A549 treated with RU486 at 1 μM for 4 hours (cell line): ENCODE measurements at places on chromosomes 5 and 9. TPM values are rescaled to one million over a fixed set of nuclear protein-coding genes. Genes with fewer than 3 reads are reported as not detected.

Gene MARVELD2
- total RNA-seq = 2.5 to 2.9 TPM (median 2.6 TPM) in 5 replicates

Gene DIPK1B
- 7.3 to 11.1 TPM (median 8.6 TPM) in 5 replicates for total RNA-seq

Gene CENPK
- total RNA-seq = 14.3 to 41.1 TPM (median 32.9 TPM) in 5 replicates

Gene PDE4D
- total RNA-seq = 22.9 to 50.7 TPM (median 46.1 TPM) in 5 replicates

Gene SLC4A9
- not detected in 5 replicates for total RNA-seq

Gene SIT1
- not detected in 5 replicates for total RNA-seq

Gene GCNT4
- 0.24 to 0.56 TPM (median 0.46 TPM) in 5 replicates for total RNA-seq

Gene ZDHHC11B
- 1.1 to 1.7 TPM (median 1.3 TPM) in 5 replicates for total RNA-seq

Gene FSD1L
- 1.4 to 4.4 TPM (median 3.7 TPM) in 5 replicates for total RNA-seq

Gene SVEP1
- 1.2 to 1.7 TPM (median 1.6 TPM) in 5 replicates for total RNA-seq

Gene SAXO1
- total RNA-seq = not detected in 5 replicates

Gene SLC45A2
- not detected in 5 replicates for total RNA-seq

Gene NPM1
- total RNA-seq = 3,249 to 4,772 TPM (median 3,645 TPM) in 5 replicates

Gene PDE6A
- total RNA-seq = 0.07 to 0.18 TPM (median 0.12 TPM) in 5 replicates

Gene RICTOR
- total RNA-seq = 4.1 to 11.4 TPM (median 11.0 TPM) in 5 replicates

Gene AK8
- total RNA-seq = 0.80 to 1.4 TPM (median 0.90 TPM) in 5 replicates

Gene KCNV2
- total RNA-seq = not detected in 5 replicates

Gene EGFLAM
- 0.30 to 0.44 TPM in 2 of 5 replicates, not detected in the others for total RNA-seq

Gene C5orf46
- total RNA-seq = not detected in 5 replicates

Gene PCDHGB4
- total RNA-seq = 0.56 to 1.1 TPM (median 0.93 TPM) in 5 replicates

Gene CD14
- 3.2 to 5.6 TPM (median 3.9 TPM) in 5 replicates for total RNA-seq

Gene DBH
- total RNA-seq = not detected in 5 replicates

Gene IL3
- not detected in 5 replicates for total RNA-seq

Gene TSTD2
- total RNA-seq = 7.6 to 11.5 TPM (median 10.1 TPM) in 5 replicates

Gene IDNK
- total RNA-seq = 4.4 to 7.8 TPM (median 6.5 TPM) in 5 replicates

Gene TTC39B
- 0.51 to 1.2 TPM (median 0.87 TPM) in 5 replicates for total RNA-seq

Gene NRARP
- total RNA-seq = 3.9 to 9.5 TPM (median 7.7 TPM) in 5 replicates

Gene TBC1D13
- total RNA-seq = 18.0 to 21.8 TPM (median 20.2 TPM) in 5 replicates

Gene GADD45G
- total RNA-seq = 0.15 to 0.50 TPM (median 0.25 TPM) in 5 replicates

Gene PCAT7
- 0.46 to 1.2 TPM (median 0.80 TPM) in 5 replicates for total RNA-seq

Gene SV2C
- total RNA-seq = 0.02 TPM in 1 of 5 replicates, not detected in the others

Gene LCP2
- not detected in 5 replicates for total RNA-seq

Gene CNTLN
- 2.4 to 7.0 TPM (median 5.7 TPM) in 5 replicates for total RNA-seq

Gene GARIN3
- not detected in 5 replicates for total RNA-seq
